ENCODE measurements at places on chromosomes 2 and 18.

DNA sequence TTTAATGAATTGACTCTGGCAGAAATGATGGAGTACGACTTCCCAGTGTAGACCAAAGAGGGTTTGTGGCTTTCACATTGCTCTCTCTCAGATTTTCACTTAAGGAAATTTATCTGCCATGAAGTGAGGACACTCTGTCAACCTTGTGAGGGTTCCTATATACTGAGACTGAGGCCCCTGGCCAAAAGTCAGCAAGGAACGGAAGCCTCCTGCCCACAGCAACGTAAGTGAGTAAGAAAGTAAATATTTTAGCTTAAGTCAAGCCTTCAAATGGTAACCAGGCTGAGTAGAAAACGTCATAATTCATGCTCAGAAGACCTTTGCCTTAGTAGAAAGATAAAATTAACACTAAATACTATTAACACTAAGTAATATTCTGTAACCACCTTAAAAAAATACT is 1080.5 kb upstream of the ACVR2A start:
- no peak for DNase-seq

GRCh38 chr2:46858702-46859090 is 56.9 kb downstream of the MCFD2 start:
- DNase-seq = no peak

DNA sequence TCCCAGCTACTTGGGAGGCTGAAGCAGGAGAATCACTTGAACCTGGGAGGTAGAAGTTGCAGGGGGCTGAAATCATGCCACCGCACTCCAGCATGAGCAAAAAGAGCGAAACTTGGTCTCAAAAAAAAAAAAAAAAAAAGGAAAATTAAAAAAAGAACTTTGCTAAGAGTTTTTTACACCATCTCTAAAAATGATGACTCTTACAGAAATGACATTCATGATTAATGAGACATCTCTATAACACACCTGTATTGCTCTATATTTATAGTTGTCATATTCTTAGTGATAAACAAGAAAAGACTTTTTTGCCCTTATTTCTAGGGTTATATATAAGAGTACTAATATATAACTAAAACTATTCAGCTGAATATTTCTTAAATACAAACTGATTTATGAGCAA is 34.4 kb downstream of the ANKRD44 start:
- no peak for DNase-seq

- peak; percentile 54 for DNase-seq
These were observed 36.6 kb downstream of the SCTR start for GRCh38 chr2:119487434-119488244.

DNA sequence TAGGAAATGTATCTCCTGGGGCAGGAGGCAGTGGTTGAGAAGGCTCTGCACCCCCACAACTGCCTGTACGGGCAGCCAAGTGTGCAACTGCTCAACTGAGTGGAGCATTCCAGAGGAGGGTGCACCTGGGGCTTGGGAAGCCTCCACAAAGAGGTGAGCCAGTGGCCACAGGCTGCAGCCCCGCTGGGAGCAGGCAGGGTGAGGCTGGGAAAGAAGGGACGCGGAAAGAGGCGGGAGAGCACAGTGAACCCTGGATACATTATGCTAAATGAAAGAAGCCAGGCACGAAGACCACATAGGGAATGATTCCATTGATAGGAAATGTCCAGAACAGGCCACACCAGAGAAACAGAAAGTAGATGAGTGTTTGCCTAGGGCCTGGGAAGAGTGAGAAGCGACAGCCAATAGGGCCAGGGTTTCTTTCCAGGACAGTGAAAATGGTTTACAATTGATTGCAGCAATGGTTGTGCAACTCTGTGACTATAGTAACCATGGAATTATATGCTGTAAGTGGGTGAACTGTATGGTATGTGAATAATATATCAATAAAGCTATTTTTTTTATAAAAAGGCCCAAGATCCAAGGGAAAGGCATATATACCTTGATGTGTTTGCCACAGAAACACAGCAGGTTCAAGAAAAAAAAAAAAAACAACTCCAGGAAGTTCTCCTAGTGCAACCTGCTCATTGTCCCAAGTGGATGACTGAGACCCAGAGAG is 82.4 kb downstream of the DDX1 start:
- no peak for DNase-seq

- DNase-seq = no peak
These were observed 86.8 kb downstream of the RBMS1 start for GRCh38 chr2:160406591-160407392.

- DNase-seq = no peak
These were observed 43.4 kb downstream of the DSC3 start for GRCh38 chr18:30999186-30999585.

GRCh38 chr2:66364495-66365333 is 70.2 kb upstream of the MEIS1 start:
- DNase-seq = no peak

DNA sequence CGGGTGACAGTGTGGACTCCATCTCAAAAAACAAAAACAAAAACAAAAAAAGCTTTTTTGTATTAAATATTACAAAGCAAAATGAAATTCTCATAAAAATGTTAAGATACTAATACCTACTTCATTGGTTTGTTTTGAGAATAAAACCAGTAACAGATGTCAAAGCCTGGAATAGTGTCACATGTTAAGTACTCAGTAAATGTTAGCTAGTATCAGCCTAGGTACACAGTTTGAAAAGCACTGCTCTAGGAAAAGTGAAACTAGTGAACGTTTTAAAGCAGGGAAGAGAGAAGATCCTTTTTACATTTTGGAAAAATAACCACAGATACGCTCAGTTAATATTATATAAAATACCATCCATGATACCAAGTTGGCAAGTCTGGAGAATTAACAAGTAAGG is 37.1 kb upstream of the ADAM17 start:
- DNase-seq = no peak

- no peak for DNase-seq
These were observed 77.1 kb downstream of the SPATS2L start for GRCh38 chr2:200383380-200384110.

GRCh38 chr2:84452624-84453023 is 6.5 kb downstream of the SUCLG1 start:
- DNase-seq = no peak

DNA sequence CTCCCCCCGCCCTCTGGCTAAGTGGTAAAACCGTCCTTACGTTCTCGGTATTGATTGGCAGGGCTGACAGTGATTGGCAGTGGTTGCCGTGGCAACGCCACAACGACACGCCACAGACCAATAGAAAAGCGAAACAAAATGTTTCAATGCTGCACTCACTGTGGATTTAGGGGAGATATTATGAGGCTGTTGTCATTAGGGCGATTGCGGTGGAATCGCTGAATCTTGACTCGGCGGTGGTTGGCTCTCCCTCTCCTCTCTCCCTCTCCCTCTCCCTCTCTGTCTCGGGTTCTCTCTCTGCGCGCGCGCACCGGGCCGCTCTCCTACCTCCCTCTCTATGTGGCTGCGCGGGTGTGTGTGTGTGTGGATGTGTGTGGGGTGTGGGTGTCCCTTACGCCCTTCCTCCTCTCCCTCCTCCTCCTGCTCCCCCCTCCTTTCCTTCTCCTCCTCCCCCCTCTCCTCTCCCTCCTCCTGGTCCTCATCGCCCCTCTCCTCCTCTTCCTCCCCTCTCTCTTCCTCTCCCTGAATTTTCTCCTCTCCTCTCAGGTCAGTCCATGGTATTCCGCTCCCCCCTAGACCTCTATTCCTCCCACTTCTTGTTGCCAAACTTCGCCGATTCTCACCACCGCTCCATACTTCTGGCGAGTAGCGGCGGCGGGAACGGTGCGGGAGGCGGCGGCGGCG is at the start of gene SIX3:
Gene SIX3, plus strand, starts transcription at position 152 of the 684 bp plus-strand sequence. Its CDS starts 403 bp downstream, at position 555.
- no peak for DNase-seq

- peak; percentile 2 for DNase-seq
These were observed 49.2 kb upstream of the RTN4 start for GRCh38 chr2:55099493-55099877.

DNA sequence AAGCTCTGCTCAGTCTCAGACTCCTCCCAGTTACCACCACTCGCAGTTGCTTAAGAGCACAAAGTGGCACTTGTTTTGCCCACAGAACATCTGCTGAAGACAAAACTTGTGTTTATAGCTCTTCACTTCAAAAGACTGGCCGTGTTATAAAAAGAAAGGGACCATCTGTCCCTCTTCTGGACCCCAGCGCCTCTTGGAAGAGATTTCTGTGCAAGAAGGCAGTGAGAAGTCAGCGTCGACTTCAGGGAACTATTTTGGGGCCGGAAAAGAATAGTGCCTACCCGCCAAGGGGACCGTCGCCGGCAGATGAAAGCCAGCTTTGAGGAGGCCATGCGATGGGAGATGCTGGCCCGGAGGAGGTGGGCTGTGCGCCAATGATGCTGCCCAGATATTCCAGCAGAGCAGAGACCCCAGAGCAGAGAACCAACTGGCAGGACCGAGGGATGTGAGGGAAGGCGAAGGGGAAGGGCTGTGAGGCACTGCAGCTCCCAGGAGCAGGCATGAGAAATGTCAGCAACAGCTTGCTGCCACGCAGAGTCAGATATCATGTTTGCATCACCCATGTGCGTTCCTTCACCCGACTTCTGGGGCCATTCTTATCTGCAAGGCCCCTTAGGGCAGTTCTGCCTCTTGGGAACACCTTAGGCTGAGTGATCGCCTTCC is 270.9 kb downstream of the ATAD2B start:
- no peak for DNase-seq

DNA sequence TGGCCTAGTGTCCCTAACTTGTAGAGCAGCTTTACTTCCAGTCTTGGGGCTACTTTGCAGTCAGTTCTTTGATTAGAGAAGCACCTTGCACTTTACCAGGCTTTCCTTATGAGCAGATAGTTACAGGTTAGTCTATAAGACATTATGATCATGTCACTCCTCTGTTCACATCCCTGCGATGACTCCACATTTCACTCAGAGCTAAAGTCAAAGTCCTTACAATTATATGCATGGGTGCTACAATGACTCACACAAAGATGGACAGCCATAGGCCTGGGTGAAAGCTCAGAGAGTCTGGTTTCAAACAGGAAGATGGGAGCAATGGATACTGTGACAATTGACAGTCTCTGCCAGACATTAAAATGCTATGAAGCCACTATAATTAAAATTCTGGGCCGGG is 27.1 kb upstream of the SSB start:
- no peak for DNase-seq

DNA sequence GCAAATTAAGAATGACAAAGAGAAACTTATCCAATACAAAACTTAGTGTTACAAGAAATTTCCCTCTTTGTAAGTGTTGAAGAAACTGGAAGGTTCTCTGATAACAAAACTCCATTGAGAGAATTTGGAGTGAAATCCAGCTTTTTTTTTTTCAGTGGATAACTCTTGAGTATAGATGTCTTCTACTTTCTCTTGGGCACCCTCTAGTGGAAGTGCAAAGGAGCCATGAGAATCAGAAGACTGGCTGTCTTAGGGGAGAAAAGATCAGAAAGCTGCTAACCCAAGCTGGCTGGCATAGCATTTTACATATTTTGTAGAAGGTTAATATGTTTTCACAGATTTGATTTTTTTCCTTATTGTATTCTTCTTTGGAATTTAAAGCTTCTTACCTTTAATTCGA is 138.8 kb upstream of the SATB2 start:
- DNase-seq = no peak

GRCh38 chr2:233295891-233296290 is 11.7 kb upstream of the SAG start:
- DNase-seq = no peak

DNA sequence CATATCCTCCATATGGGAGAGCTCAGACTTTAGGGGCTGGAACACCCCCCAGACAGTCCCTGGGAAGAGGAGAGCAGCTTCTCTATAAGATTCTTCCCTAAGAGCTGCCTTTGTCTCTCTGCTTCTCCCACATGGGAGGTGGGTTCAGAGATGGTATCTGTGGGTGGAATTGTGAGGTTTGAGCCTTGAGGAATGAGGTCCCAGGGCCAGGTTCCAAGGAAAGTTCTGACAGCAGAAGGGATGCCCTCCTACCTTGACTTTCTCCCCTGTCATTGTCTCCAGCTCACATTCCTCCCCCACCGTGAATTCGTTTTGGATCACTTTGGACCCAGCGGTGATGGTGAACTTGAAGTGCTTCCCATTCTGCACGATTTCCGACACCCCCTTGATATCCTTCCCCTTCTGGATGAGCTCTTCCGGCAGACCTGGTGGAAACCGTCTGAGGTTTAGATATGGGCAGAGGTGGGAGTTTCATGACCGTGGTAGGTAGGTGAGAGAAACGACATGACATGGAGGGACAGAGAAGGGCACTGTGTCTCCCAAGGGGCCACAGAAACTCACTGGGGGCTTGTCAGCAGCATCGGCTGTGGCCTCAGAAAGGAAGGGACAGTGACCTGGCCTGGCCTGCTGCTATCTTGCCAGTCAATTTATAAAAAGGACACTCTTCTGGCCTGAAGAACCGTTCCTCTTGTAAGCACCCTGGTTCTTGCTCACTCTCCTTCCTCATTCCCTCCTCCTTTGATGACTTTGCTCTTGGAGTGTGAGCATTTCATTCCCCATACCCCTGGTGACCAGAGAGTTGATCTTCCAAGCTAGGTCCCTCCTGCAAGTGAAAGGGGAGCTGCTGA is 1.7 kb downstream of the FABP1 start:
- no peak for DNase-seq

GRCh38 chr18:36160959-36161371 is 26.3 kb upstream of the MOCOS start:
- DNase-seq = no peak

GRCh38 chr2:168541858-168542257 is 85.8 kb downstream of the CERS6 start:
- DNase-seq = no peak

- no peak for DNase-seq
These were observed 929.0 kb upstream of the NRXN1 start for GRCh38 chr2:51960841-51961335.

GRCh38 chr2:36489281-36489680 is 108.7 kb downstream of the FEZ2 start:
- no peak for DNase-seq

- no peak for DNase-seq
These were observed 757.7 kb upstream of the ID2 start for GRCh38 chr2:7924023-7924762.

- DNase-seq = no peak
These were observed 342.6 kb downstream of the CTNNA2 start for GRCh38 chr2:79855264-79856006.

DNA sequence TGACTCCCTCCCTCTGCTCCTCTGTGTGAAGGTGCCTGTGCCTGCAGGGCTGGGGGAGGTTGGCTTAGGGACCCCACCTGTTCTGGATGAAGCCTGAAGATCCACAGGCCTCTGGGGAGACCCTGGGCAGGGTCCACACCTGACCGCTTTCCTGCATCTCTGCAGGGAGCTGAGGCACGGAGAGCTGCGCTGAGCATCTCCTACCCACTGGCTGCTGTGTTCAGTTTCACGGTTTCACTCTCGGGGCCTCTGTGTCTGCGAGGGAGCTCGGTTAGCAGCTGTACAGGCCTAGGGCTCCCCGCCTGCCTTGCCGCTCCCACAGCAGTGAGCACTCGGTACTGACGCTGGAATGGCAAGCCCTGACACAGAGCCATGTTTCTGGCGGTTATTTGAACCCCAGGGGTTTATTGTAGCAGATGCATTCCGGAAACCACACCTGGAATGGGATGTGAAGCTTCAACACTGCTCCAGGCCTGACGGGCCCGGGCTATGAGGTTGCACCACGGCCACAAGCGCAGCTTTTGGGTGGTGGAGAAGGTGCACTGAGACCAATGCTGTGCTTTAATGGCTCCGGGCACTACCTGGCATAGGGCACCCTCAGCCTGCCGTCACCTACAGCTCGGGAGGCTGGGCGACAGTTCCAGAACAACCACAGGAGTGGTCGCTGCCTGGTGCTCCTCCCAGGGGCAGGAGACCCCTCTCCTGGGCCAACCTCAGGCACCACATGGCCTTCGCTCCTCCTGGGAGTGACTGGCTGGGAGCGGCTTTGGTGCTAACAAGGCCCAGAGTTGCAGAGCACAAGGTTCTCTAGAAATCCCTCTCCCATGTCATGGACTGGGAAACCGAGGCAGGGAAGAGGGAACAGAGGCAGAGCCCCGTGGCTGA is 257.9 kb downstream of the NDUFA10 start:
- no peak for DNase-seq
